NCI-H1092 treated with DMSO at 0.1 percent for 48 hours (cell line): ENCODE measurements at places on chromosomes 4 and X.

GRCh38 chr4:155197757-155198156 lies 10.7 kb upstream of the NPY2R start:
- DNase-seq = no peak

DNA sequence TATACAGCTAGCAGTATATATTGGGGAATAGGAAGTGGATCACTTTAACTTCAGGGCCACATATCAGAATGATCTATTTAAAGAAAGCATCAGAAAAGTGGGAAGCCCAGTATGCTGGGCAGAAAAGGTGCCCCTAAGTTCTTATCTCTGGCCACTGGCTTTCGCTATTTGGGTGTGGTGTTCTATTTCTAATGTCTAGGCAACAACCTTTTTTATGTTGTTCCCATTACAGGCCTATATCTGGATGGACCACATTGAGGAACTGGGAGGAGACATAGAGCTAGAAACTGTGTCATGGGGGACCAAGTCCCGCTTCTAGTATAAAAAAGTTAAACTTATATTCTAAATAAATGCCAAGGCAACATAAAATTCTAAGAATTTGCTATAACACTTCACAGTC lies 935.6 kb downstream of the PDHA2 start:
- DNase-seq = no peak

GRCh38 chr4:27327421-27328181 lies 467.0 kb downstream of the STIM2 start:
- no peak for DNase-seq

GRCh38 chrX:140744085-140744484 lies 34.5 kb downstream of the LINC00632 start:
- DNase-seq = no peak

GRCh38 chrX:83511208-83511607 lies 3.1 kb downstream of the POU3F4 start:
- DNase-seq = no peak

DNA sequence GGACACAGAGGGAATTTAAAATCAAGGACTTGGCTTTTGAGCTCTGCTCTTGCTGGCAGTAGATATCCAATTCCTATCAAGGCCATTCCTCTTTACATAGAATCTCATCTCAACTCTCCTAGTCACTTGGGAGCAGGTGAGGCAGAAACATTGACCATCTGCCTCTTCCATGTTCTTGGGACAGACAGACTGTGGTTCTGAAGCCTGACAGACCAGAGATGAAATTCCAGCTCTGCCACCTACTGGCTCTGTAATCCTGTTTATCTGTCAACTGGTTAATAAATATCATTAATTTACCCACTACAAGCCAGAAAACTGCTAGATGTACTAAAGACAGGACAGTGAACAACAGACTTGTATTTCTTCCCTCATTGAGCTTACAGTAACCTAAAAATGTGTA lies 300.8 kb downstream of the ADGRL3 start:
- DNase-seq = no peak

DNA sequence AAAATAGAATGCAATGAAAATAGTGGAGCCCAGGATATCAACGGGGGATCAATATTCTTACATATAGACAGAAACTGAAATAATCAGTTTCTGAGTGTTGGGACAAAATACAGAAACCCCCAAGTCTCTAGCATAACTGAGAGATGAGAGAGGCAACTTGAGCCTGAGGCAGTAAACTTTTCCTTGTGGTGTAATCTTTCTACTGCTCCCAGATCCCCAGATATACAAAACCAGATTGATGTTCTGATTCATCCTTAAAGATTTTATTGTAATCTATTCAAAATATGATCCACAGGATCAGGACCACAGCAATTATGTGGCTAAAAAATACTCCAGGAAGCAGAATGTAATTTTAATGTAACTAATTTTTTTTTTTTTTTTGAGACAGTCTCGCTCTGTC lies 2282.6 kb downstream of the ARAP2 start:
- DNase-seq = no peak

DNA sequence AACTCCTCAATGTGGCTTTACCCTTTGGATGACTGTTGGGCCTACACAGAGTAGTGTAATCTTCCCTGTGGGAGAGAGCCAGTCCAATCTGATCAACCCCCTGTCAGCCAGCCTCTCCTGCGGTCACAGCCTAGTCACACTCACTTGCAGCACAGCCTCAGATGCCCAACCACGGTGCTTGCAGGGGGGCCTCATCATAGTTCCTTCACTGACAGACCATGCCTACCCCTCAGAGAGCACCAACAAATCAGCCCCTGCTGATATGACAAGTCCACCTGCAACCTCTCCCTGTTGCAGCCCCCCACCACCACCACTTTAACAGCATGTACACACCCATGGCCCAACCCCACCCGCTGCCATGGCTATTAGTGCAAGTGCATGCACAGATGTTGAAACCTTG lies 146.8 kb downstream of the HMGN5 start:
- no peak for DNase-seq

- DNase-seq = no peak
These were observed 509.5 kb upstream of the ATOH1 start for GRCh38 chr4:93319041-93319440.

GRCh38 chrX:99572711-99573110 lies 837.4 kb downstream of the PCDH19 start:
- DNase-seq = no peak

GRCh38 chrX:70128071-70128470 lies 5.2 kb upstream of the IGBP1 start:
- DNase-seq = no peak

- no peak for DNase-seq
These were observed 679.4 kb downstream of the PDHA2 start for GRCh38 chr4:96519291-96519690.

GRCh38 chrX:48918643-48919340 lies at the start of gene PIM2:
Gene PIM2, minus strand, starts transcription at chrX:48919024. Its CDS starts 190 bp downstream, at chrX:48918834.
- DNase-seq = peak; percentile 96

DNA sequence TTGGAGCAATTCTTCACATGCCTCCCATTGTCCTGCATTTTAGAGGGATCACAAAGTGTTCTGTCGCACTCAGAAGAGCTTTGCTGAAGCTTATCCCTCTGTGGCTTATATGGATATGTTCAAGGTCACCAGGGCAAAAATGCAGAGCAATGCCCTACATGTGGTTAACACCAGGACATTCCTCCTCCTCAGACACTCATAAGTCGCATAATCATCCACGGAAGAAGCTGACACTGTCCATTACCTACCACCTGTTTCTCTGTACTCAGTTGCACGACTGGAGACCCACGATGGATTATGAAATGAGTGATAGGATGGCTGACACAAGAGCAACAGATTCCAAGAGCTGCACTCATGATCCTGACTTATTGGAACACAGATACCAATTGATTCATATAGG lies 68.7 kb upstream of the PRDX4 start:
- no peak for DNase-seq

DNA sequence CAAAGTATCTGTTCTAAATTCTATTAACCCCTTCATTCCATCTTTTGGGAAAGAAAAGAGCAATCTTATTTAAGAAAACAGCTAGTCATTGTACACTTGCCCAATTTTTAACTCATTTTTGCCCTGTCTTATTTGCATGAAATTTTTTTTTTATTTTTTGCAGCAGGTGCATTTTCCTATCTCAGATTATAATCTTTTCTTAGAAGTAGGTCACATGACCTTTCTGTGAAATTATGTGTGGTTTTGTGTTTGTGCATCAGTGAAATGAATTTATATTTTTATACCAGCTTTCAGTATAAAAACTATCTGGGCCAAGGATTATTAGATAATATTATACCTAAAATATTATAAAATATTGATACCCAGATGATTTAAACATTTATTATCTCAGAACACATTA lies 145.6 kb downstream of the INPP4B start:
- no peak for DNase-seq

- DNase-seq = peak; percentile 38
These were observed 35.7 kb upstream of the INTS6L start for GRCh38 chrX:135484641-135485289.

DNA sequence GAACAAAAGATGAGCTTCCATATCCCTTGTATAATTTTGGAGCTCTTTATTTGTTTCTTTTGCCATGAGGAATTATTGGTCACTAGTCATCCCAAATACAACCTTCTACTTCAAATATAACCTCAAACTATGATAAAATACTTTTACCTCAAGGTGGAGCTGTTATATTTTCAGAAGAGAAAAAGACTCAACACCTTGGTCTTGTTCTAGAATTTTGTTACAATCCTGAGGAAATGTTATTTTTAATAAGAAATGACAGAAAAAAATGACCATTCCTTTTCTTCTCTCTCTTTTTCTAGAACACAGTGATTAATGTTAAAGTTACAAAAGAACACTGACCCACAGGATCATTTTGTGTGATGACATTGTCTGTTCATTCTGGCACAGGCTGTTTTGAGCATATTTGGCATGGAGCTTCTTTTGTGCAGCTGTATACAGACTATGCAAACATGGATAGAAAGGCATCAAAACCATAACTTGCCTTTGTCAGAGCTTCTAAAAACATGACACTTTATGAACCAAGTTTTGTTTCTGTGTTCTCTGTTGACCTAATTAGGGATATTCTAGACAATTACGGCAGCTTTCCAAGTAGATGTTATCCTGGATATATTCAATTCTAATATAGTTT lies 159.6 kb upstream of the CTSO start:
- DNase-seq = peak; percentile 68

- DNase-seq = no peak
These were observed 1957.1 kb upstream of the ADGRL3 start for GRCh38 chr4:59243038-59243437.

- peak; percentile 76 for DNase-seq
These were observed 460.3 kb downstream of the MID1IP1 start for GRCh38 chrX:39261446-39262147.

- no peak for DNase-seq
These were observed 58.0 kb downstream of the ANXA3 start for GRCh38 chr4:78609580-78609979.

- DNase-seq = no peak
These were observed 19.7 kb upstream of the MAB21L2 start for GRCh38 chr4:150562250-150562649.

- DNase-seq = no peak
These were observed 4.7 kb upstream of the NEUROG2 start for GRCh38 chr4:112520598-112521122.

GRCh38 chr4:187444061-187444460 lies 551.5 kb upstream of the ZFP42 start:
- no peak for DNase-seq

- no peak for DNase-seq
These were observed 40.1 kb downstream of the WWC2 start for GRCh38 chr4:183139058-183139750.

DNA sequence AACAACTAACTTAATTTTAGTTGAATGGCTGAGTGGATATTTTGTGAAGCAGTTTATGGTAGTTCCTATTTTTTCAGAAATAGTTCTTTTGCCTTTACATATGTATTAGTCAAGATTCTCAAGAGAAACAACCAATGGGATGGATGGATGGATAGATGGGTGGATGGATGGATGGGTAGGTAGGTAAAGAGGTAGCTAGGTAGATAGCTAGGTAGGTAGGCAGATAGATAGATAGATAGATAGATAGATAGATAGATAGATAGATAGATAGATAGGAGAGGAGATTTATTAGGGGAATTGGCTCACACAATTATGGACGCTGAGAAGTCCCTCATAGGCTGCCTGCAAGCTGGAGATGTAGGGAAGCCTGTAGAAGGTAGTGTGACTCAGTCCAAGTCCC lies 74.0 kb upstream of the NUDT6 start:
- DNase-seq = no peak
